MV-4-11 (cell line): ENCODE measurements at places on chromosomes 7 and 10.

DNA sequence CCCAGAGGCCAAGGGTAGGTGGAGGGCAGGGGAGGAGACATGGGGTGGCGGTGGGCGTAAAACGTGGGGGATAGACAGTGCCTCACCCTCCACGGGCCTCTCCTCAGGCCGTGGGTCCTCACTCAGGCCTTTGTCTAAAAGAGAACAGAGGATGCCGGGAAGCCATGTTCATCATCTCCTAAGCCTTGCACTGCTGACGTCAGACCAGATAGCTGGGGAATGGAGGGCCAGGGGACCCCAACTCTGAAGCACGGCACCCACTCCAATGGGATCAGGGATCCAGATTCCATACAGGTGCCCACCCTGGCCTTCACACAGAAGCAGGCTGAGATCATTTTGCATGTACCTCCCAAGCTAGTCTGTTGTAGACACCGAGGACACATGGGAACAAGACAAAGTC is 83.4 kb upstream of the TMEM248 start:
- no peak for DNase-seq

DNA sequence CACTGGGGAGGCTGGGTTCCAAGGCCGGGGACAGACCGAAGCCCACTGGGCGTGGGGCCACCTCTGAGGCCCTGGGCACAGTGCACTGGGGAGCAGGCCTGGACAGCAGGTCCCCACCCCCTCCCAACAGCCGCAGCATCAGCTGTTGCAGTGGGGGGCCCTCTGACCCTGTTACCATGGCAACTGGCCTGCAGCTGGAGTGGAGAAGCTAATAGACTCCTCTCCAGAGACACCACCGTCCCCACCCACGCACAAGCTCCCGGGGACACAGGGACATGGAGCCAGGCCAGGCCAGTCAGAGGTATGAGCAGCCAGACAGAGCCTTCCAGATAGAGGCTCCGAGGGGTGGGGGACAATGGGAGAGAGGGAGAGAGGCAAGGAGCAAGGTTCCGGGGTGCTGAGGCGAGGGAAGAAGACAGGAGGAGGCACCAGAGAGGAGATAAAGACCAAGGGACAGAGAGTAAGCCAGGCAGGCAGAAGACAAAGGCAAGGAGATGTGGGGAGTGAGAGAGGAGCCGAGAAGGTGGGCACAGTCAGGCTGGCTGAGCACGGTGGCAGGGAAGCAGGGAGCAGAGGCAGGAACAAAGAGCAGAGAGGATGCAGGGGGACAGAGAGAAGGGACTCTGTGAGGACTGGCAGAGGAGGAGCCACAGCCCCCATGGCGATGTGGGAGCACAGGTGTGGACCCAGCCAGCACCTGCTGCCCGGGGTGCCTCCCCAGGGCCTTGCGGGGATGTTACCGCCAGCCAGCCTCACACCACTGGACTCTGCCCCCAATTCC is 6.7 kb downstream of the KCNH2 start:
- no peak for DNase-seq

DNA sequence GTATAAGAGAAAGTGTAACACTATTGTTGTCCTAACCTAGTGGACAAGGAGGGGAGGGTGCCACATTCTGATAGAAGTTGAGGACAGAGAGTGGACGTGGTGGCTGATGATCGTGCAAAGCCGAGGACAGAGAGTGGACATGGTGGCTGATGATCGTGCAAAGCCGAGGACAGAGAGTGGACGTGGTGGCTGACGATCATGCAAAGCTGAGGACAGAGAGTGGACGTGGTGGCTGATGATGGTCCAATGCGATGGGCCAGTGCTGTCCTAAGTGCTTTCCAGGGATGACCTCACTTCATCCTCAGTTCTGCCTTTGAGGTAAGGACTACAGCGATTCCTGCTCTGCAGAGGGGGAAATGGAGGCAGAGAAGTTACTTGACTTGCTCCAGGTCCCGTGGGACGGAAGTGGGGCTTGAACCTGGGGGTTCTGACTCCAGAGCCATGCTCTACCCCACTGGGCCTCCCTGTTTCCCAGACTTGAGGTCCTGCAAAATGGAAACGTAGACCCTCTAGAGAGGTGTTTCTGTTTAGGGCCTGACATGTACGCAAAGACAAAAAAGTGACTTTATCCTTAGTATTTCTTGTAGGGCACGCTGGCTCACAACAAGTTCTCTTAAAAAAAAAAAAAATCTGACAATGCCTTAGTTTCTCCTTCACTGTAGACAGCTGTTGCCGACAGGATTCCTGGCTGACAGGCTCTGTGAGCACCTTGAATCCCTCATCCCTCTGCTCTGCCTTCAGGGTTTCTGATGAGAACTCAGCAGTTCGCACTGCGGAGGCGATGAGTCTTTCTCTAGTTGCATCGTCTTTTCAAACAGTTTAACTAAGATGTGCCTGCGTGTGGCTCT is 20.3 kb upstream of the NCAPG2 start:
- no peak for DNase-seq

DNA sequence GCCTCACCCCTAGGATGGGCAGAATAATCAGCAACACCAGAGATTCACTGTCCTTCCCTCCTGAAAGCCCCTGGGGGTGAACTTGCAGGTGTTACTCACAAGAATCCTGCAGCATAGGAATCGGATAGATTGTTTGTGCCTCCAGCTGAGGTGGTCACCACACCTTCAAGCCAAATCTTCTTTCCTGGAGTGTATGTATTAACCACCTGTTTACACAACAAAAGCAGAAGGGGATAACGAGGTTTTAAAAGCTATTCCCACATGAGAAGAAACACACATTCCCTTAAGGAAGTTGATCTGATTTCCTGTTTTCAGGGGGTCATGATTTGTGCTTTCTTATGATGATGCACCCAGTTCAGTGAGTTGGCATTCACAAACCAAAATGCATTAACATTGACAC is 173.8 kb upstream of the HPS1 start:
- no peak for DNase-seq

- no peak for DNase-seq
These were observed 303.8 kb upstream of the ZMIZ1 start for GRCh38 chr10:78764846-78765430.

- DNase-seq = peak; percentile 77
These were observed 17.1 kb upstream of the SCIN start for GRCh38 chr7:12553416-12553815.

DNA sequence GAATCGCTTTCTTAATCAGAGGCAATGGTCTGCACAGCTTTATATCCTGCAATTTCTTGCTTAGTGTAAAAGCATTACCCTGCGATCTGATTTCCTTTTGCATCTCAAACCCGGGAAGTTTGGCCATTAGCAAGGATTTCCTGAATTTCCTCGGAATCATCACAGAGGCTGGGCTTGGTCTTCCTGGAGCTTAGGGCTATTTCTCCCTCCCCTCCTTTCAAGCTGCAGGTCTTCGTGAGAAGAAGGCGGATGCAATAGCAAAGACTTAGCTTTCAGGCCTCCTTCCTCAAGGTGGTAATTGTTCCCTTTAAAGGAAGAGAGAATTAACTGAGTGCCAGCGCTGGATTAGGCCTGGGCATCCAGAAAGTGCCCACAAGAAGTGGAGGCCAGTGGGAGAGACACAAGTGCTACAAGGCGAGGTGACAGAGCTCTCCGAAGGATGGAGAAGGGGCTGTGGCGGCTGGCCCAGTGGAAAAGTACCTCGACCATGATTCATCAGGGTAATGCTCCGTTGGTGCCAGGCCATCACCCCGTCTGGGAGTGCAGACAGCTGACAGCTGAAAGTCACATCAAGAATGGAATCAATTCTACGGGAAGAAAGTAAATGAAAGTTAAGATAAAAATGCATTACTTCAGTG is 4.0 kb upstream of the ARMS2 start:
- no peak for DNase-seq

GRCh38 chr7:43674559-43675436 is 54.5 kb downstream of the COA1 start:
- DNase-seq = no peak

- no peak for DNase-seq
These were observed 46.2 kb upstream of the PLCE1 start for GRCh38 chr10:93947524-93947923.

- no peak for DNase-seq
These were observed 140.7 kb downstream of the PFKFB3 start for GRCh38 chr10:6343305-6344010.

- no peak for DNase-seq
These were observed 118.3 kb downstream of the LRRC4 start for GRCh38 chr7:127912901-127913300.

GRCh38 chr10:132699411-132700155 is 86.4 kb downstream of the NKX6-2 start:
- DNase-seq = no peak

GRCh38 chr7:41825927-41826480 is 123.1 kb upstream of the INHBA start:
- no peak for DNase-seq

DNA sequence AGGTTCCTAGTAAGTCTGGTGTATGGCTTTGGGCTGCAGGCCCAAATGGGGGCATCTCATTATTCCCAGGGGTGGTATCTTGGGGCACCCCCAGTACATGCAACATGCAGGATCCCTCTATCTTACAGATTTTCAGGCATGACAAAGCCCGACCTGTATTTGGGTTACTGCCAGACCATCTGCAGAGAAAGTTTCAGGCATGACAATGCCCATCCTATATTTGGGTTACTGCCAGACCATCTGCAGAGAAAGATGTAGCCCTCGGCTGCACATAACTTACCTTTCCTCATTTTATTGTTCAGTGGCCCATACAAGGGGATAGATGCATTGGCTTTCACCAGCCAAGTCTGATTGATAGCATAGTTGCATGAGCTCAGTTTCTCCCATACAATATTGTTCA is 112.2 kb upstream of the RAB18 start:
- DNase-seq = no peak

DNA sequence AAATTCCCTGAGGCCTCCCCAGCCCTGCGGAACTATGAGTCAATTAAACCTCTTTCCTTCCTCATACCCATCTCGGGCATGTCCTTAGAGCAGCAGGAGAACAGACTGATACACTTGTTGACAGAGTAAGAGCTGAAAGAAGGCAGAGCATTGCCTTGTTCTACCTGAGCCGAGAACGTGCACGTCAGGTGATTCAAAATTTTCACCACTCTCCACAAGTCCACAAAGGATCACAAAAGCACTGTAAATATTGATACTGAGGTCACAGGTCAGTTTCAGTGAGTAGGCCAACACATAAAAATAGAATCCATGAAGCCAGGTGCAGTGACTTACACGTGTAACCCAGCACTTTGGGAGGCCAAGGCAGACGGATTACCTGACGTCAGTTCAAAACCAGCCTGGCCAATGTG is 27.8 kb downstream of the DCLRE1C start:
- DNase-seq = no peak

DNA sequence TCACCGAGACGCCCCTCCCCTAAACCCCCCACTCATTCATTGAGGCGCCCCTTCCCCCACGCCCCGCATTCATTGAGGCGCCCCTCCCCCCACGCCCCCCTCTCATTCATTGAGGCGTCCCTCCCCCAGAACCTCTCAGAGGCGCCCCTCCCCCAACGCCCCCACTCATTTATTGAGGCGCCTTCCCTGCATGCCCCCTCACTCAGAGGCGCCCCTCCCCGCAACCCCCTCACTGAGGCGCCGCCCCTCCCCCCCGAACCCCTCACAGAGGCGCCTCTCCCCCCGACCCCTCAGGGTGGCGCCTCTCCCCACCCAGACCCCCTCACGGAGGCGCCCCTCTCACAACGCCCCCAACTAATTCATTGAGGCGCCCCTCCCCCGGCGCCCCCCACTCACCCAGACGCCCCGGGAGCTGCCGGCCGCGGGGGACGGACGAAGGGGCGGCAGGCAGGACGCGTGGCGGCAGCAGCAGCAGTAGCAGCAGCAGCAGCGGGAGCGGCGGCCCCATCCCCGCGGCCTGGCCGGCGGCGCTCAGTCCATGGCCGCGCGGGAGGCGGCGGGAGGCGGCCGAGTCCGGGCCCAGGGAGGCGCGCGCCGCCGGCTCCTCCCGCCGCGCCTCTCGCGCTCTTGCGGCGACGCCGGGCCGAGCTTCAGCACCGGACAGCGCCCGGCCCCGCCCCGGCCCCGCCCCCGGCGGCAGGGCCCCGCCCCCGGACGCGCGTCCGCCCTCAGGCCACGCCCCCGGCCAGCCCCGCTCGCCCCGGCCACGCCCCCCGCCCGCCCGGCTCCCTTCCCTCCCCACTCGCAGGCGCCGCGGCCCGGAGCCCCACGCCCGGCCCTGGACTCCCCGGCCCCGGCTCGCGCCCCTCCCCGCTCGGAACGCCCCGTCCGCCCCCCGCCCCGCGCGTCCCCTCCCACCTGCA is at the start of gene PTPRN2:
Gene PTPRN2, minus strand, starts transcription at position 662 of the 923 bp plus-strand sequence.
- peak; percentile 47 for DNase-seq

- DNase-seq = no peak
These were observed 3.3 kb upstream of the OR2F2 start for GRCh38 chr7:143931739-143932138.

DNA sequence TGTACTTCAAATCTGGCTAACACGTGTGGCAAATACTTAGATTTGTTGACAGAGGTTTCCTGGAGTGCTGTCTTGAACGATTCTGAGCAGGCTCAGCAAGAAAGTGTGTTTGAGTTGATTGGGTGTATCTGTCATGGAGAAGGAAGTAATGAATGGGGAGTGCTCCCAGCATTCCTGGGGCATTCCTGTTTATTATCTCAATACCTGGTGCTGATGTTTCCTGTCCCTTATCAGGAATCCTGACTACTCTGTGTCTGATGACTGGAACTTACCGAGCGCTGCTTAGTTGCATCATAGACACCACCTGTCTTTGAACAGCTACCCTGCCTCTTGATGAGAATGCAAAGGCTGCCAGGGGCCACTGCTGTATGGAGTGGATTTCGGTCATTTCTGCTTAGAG is 41.0 kb upstream of the TMEM248 start:
- DNase-seq = no peak

DNA sequence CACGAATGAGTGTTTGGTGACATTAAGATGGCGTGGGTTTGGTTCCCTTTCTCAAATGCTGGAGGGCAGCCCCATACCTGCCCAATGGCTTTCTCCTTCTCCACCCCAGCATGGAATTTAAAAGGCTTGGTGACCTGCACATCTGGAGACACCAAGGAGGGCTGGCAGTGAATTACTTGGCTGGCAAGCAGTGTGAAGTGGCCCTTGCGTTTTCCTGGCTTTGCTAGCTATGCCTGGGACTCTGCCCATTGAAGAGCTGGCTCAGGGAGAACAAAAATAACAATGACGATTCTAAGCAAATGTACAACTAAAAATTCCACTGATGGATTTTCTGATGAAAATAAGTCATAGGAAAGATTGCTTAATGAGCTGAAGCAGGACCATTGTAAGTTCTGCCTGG is 203.7 kb downstream of the CYP26A1 start:
- DNase-seq = no peak

DNA sequence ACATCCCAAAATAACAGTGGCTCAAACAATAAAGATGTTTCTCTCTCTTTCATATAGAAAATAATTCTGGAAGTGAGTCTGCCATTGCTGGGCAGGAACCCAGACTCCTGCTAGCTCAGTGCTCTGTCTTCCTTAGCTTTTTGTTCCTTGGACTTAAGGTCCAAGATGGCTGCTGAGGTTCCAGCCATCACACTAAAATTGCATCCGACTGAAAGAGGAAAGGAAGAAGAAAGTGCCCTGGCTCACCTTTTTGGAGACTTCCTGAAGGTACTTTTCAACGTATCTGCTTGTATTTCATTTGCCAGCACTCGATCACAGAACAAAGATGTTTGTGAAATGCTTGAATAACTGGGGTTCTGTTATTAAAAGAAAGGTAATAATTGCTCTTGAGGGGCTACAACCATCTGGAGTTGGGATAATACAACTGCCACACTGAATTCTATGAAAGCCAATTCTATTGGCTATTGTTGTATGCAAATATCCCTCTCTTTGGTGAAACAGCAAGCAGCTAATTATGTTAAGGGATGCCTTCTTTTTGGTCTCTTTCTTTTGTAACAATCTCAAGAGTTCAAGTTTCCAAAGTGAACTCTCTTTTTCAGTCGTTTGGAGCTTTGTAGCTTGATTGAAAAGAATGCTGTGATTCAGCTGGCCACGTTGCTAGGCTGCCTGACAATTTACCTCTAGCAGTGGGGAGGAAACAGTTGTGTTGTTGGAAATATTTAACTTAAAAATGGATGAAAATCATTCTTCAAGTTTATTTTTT is 83.9 kb downstream of the BAMBI start:
- DNase-seq = no peak
